ENCODE measurements at places on chromosomes 7 and 10.

- DNase-seq: peak; percentile 87
Observed at GRCh38 chr7:30026229-30027064, at the start of gene FKBP14. Gene FKBP14 (minus strand): TSS chr7:30026702. CDS start chr7:30026508, 194 bp downstream.

- no peak for DNase-seq
Observed at GRCh38 chr10:77565590-77566023, 72.0 kb downstream of the KCNMA1 start.

GRCh38 chr10:31116226-31116625 lies 84.6 kb upstream of the ZNF438 start:
- DNase-seq: no peak

DNA sequence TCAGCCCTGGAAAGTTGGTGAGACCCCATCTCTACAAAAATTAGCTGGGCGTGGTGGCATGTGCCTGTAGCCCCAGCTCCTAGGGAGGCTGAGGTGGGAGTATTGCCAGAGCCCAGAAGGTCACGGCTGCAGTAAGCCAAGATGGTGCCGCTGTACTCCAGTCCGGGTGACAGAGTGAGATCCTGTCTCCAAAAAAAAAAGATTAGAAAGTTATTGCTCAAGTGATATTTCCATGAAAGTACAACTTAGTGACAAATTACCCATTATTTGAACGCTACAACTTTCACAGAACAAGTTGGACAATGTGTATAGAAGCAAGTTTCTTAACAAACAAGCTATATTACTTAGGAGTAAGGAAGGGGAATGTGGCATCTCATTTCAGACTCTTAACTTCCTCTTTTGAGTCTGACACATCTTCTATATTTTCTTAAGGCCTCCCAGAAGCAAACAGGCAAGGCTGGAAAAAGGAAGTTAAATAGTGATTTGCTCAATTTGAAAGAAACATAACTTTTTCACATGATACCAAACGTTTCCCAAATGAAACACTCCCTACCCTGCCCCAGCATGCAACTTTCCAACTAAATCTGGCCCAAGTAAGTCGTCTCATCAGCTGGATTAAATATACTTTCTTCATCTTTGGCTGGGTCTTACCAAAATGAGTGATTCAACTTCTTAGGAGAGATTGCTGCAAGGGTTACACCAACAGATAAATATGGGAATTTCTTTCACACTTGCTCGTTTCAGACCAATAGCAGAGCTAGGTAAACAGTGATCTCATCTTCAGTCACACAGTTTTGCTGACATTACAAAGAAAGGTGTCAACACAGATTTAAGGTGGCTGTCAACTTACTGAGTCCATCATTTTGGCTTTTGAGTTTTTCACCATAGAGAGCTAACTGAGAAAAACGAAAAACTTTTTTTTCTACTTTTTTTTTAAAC lies 66.3 kb upstream of the KLF6 start:
- DNase-seq: no peak

DNA sequence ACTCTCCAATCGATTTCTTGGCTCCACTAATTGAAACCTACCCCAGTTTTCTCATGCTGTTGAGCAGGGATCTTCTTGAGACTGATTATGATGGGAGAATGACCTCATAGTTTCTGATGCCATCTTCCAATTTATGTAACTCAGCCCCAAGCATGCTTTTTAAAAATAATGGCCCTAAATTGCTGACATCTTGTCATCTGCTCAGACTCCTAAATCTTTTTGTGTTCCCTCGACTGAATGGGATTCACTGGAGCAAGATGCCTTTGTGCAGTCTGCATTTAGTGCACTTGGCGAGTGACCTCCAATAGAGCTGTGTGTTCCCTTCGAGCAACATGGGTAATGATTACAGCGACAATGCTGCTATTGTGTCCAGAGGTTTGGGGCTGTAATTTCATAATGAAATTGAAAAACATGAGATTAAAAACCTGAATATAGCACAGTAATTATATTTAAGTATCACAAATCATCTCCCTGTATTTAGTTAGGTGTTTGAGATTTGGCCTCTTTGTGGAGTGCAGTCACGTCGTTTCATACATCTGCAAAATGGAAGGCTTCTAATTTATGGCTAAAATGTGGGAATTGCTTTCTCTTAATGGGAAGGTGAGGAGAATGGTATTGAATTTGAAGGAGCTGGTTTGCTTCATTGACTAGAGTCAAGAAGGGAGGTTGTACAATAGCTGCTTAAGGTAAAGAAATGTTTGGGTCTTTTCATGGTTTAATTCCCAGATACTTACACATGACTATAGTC lies 192.9 kb downstream of the AUTS2 start:
- DNase-seq: no peak

- no peak for DNase-seq
Observed at GRCh38 chr7:27945058-27945795, 205.3 kb downstream of the TAX1BP1 start.

DNA sequence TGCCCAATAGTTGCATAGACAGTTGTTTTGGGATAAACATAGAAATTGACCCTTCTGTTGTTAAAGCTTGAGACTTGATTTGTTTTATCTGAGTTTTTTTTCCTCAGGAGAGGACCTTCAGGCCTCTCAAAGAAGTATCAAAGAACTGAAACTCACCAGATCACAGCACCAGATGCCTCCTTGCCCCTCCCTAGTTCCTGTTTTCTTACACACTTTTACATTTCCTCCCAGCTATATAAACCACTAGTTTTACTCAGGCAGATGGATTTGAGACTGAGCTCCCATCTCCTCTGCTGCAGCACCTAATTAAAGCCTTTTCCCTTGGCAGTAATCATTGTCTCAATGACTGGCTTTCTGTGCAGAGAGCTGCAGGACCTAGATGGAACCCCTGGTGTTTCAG lies 150.6 kb upstream of the NRG3 start:
- DNase-seq: no peak

GRCh38 chr7:22584179-22584578 lies 84.2 kb upstream of the STEAP1B start:
- no peak for DNase-seq

GRCh38 chr10:8052956-8053445 lies 1.5 kb upstream of the GATA3 start:
- DNase-seq: no peak

GRCh38 chr10:34960983-34961382 lies 129.2 kb downstream of the CUL2 start:
- DNase-seq: no peak

DNA sequence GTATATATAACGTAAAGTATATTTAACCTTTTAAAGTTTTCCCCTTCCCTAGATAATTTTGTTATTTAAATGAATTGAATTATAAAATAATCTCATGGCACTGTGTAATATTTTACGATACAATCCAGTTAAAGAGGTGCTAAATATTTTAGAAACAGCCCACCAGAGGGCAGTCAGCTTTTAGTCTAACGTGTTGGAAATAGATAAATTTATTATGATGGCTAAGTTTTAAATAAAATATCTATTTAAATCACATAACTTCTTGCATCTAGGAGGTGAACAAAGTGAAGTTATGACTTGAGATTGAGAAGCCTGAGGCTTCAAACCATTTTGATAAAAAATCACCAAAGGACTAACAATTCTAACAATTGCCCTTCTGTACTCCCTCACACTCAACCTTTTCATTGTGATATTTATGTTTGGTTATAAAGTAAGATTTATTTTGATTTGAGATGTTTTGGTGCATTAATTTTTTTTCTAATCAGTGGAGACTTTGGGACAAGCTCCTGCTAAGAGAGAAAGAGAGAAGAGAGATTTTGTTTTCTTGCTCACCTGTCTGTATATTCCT lies 171.5 kb upstream of the SP4 start:
- no peak for DNase-seq

DNA sequence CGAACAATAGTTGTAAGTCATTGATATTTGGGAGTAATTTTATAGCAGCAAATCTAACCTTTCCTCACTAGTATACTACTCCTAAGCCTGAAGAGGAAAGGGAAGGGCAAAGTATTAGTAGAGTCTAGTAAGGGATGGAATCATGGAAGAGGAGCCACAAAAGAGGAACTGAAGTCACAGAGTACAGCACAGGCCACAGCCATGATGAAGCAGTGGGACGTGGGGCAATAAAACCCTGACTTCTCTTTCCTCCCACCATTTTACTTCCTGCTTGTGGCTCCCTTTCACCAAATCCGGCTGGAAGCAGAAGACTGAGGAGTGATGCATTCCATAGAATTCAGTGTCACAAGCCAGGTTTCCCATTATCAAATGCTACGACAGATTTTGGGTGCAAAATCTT lies 58.7 kb downstream of the CABCOCO1 start:
- DNase-seq: no peak
